ENCODE measurements at places on chromosomes 12 and 14.

DNA sequence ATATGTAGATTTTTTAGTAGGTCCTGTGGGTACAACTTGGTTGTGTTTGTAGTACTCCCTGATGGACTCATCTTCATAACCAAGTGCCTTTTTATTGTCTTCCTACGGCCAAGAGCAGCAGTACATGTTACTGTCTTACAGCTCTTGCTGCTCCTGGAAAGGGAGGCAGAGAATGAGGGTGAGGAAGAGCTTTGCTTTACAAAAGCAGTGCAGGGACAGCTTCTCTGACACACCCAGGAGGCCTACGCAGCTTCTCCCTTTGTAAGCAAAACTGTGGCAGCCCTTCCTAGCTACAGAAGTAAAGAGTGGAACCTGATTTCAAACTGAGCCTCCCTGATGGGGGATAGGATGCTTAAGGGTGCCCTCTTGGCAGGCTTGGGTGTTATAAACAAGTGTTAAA, 18.6 kb downstream of the MYRFL start:
- DNase-seq: no peak

DNA sequence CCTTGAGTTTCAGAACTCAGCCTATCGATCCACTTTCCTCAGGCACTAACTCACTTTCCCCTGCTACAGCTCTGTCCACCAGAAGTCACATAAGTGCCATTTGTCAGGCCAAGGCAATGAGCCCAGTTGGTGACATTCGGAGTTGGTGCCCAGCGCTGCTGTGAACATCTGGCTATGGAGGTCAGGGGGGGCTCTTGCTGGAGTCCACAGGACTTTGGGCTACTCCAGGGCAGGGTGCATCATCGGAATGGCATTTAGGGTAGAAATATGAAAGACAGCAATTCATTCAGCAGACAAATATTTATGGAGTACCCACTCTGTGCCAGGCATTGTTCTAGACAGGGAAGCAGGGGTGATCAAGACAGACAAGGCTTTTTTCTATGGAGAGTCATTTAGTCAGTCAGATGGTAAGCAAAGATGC, 1.5 kb upstream of the PPP1CC start:
- no peak for DNase-seq

- DNase-seq: no peak
Measured at GRCh38 chr12:16636435-16637055, 30.6 kb upstream of the LMO3 start.

GRCh38 chr14:24100197-24100981, 6.3 kb downstream of the PCK2 start:
- DNase-seq: no peak

DNA sequence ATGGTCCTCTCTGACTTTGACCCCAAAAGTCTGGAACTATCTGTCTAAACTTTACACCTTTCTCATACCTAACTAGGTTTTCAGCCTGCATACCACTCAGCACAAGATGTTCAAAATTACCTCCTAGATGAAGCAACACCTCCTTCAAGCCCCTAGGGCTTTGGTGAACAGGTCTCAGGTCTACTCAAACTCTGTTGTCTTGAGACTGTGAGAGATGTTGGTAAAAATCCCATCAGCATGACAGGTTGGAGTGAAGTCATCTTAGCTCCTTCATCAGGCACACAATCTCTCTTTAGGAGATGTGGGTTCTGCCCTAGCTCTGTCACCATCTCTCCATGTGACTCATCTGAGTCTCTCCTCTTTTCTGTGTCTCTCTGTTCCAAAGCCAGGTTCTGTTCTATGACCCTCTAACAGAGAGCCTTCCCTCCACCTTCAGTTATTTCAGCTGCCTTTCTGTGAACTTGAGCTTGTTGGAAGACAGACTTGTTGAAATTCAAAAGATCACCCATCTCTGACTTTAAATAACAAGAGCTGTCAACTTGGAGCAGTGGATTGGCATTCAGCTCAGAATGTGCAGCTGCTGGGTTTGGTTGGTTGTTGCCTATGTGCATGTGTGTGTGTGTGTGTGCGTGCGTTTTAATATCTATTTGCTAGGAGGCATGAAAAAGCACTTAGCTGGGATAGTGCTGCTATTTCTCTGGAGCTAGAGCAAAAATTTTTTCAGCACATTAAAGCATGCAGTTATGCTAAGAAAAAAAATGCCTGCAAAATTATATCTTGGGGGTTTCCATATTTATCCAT, 130.7 kb downstream of the CRACR2A start:
- DNase-seq: no peak

- no peak for DNase-seq
Measured at GRCh38 chr14:20498622-20499021, 6.7 kb upstream of the RNASE10 start.

- DNase-seq: no peak
Measured at GRCh38 chr14:38972511-38972910, 130.5 kb downstream of the SEC23A start.

GRCh38 chr14:89626233-89626806, 209.3 kb upstream of the FOXN3 start:
- no peak for DNase-seq

DNA sequence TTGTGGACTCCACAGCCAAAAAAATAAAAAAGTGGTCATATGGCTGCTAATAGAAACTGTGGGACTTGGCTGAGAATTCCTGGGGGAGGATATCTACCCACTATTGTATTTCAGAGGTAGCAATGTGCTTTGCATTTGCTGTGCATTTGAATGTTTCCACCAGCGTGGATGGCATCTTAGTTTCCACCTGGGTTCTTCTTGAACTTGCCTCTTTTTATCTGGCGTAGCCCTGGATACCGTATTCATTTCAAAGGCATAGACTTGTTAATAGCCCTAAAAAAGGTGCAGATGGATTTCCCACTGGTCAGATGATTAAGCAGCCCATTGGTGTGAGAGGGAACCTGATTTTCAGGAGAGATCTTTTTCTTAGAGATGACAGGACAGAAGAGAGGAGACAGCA, 1.9 kb upstream of the MYF5 start:
- no peak for DNase-seq

DNA sequence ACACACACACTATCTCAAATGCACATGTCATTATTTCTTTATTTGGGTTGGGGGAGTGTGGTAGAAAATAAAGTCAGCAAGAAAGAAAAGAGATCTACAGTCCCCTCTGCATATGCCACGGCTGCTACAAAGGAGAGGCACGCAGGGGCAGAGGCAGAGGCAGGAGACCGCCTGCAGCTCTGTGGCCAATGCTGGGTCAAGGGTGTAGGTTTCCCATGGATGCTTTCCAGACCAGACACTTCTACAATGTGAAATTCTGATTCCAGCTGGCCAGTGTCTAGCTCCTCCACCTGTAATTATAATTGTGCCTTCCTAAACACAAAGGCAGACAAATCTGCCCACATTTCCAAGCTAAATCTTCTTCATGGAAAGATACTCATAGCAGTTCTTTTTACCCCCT, 19.2 kb downstream of the VPS37B start:
- DNase-seq: no peak

DNA sequence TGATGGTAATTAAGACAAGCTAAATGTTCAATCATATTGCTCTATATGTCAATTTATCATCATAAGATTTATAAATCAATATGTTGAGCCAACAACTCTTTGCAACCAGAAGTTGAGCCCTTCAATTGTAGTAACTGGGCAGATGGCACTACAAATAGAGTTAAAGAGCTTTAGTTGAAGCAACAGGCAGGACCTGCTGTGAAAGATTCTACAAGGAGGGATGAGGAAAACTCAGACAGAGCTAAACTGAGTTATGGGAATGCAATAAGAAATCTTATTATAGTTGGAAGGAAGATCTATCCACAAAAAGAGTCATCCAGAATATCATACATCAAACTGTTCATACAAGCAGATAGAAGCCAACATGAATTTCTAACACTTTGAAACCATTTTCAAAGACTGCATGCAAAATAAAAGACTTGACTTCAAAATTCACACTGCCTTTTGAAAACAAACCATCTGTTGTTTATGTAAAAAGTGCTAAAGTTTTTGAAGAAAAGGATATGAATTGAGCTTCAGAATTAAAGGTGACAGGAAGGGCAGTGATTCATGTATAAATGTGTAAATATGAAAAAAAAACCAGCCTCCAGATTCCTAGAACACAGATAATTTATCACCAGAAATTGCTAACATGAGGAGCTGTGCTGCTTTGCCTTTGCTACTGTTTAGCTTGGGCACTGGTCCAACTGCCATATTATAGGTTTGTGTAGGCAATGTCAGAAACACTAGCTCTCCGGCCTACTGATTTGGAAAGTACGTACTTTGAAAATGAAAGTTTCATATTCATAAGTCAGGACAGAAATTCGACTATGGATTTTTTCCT, 133.2 kb downstream of the SLC35F4 start:
- no peak for DNase-seq

DNA sequence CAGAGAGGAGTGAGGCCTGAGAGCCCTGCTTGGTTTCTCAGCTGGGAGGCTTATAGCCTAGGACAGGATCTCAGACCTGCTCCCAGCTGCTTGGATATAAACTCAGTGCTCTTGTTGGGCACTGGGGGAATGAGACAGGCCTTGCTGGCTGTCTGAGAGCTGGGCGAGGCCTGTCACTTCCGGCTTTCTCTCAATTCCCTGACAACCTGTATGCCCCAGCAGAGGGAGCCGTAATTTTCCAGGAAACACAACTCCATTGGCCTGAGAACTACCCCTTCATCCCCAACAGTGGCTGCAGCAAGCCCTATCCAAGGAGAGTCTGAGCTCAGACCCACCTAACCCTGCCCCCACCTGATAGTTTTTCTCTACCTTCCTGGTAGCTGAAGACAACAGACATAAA, 258.3 kb upstream of the STXBP6 start:
- no peak for DNase-seq

DNA sequence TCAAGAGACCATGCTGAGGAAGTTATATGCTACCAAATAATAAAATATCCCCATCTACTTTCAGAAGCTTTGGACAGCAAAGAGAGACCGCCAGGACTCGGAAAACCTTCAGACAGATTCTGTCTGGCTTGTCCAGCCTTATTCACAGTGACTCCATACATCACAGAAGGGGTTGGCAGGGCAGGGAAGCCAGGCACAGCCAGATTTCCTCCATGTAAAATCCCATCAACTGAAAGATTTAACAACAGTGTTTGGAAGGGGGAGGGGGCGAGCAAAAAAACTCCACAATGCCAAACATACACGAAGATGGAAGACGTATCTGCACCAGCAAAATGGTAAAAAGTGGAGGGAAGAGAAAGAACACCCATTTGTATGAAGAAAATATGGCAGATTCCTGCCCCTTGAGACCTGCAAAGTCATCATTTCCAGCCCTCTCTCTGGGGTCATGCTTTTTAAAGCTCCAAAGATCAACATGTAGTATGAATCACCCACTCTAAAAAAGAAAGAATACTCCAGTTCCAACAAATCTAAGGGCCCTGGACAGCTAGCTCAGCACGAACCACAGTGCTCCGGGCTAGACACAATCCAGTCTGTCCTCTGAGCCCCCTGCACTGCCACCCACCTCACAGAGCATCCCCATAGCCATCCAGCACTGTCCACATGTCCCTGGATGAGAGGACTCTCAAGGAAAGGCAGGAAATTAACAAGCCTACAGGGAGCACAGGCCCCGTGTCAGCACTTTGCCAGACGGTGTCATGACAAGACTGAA, 116.4 kb downstream of the DICER1 start:
- no peak for DNase-seq

DNA sequence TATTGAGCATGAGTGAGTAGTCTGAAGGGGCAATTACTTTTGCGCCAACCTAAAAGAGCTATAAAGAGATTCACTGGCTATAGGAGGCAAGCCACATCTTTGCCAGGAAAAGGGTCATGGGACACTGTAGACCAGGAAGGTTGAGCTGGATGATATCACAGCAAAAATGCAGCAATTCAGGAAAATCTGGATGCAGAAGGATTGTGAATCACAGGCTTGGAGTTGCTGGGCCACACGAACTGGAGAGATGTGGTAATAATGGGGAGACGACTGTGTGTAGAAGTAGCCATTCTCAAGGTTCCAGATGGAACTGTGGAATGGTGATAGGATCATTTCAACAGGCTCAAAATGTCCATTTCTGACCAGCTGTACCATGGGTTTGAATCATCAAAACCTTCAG, 151.4 kb upstream of the DAAM1 start:
- no peak for DNase-seq

- DNase-seq: no peak
Measured at GRCh38 chr14:89723930-89724627, 230.5 kb downstream of the EFCAB11 start.

- no peak for DNase-seq
Measured at GRCh38 chr14:103738701-103739451, 23.3 kb downstream of the ZFYVE21 start.

GRCh38 chr14:24368562-24369252, 723 bp downstream of the NFATC4 start:
- DNase-seq: peak; percentile 92

GRCh38 chr12:12445165-12445881, 88.4 kb downstream of the BORCS5 start:
- no peak for DNase-seq

DNA sequence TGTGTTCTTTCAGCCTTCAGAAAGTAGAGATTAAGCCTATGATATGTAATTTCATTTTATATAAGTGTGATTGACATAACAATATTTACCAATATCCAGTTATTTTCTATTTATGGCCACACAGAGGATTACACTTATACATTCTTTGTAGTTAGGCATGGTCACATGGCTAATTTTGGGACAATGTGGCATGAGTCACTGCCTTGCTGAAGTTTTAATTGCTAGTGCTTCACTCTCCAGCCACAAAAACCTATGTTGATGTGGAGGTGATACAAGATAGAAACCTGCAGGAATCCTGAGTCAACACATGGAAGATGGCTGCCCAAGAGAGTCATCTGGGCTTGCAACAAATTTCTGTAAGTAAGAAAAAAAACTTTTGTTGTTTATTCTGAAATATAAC, 17.0 kb downstream of the CLEC14A start:
- no peak for DNase-seq

GRCh38 chr12:121441555-121441954, 41.6 kb downstream of the RNF34 start:
- DNase-seq: no peak

- no peak for DNase-seq
Measured at GRCh38 chr14:29930283-29930682, 2.6 kb upstream of the PRKD1 start.

- DNase-seq: peak; percentile 53
Measured at GRCh38 chr14:56185992-56186391, 67.8 kb downstream of the PELI2 start.

DNA sequence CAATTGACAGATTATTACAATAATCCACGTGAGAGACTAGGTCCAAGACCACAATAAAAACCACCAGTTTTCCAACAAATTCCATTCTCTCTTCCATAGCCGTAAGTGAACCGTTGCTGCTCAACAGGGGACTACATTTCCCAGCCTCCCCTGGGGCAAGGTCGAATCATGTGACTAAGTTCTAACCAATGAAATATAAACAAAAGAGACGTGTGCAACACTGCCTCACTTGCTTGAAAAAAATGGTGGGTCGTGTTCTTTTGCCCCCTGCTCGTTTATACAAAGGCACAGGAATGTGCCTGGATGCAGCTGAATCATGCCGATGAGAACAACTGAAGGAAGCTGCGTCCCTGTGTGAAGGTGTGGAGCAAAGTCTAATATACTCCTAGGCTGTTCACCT, 51.1 kb downstream of the HSPB8 start:
- peak; percentile 48 for DNase-seq

- no peak for DNase-seq
Measured at GRCh38 chr14:100944052-100944451, 40.5 kb upstream of the RTL1 start.

- no peak for DNase-seq
Measured at GRCh38 chr14:93582516-93582915, 151.8 kb downstream of the UNC79 start.

GRCh38 chr12:1864867-1865266, 44.5 kb downstream of the LRTM2 start:
- DNase-seq: no peak
